GM23248 (cell line): ENCODE measurements at places on chromosomes 7 and 10. TPM values are rescaled to one million over a fixed set of nuclear protein-coding genes. Genes with fewer than 3 reads are reported as not detected.

CHRM2 gene
- total RNA-seq, result 3.7 and 5.2 TPM in 2 replicates

OR2A42 gene
- total RNA-seq, result 0.25 and 0.32 TPM in 2 replicates

ELFN1 gene
- total RNA-seq, result 5.1 and 6.2 TPM in 2 replicates

OPN1SW gene
- total RNA-seq, result not detected in 2 replicates

SEMA3C gene
- total RNA-seq, result 612 and 756 TPM in 2 replicates

MAGI2 gene
- total RNA-seq, result 4.1 and 8.1 TPM in 2 replicates

PAPOLB gene
- 0.11 TPM in 1 of 2 replicates, not detected in the other for total RNA-seq

DLD gene
- total RNA-seq, result 80.1 and 84.5 TPM in 2 replicates

UFSP1 gene
- total RNA-seq, result 6.7 and 9.9 TPM in 2 replicates

CHST15 gene
- total RNA-seq, result 0.11 and 0.25 TPM in 2 replicates

AKR1C1 gene
- total RNA-seq, result 23.8 and 39.4 TPM in 2 replicates

LRRN3 gene
- 0.25 and 0.43 TPM in 2 replicates for total RNA-seq

STMP1 gene
- total RNA-seq, result 11.3 and 16.9 TPM in 2 replicates

FFAR4 gene
- not detected in 2 replicates for total RNA-seq

SPDYE2B gene
- not detected in 2 replicates for total RNA-seq

ACTR3C gene
- total RNA-seq, result not detected in 2 replicates

TMEM72 gene
- total RNA-seq, result not detected in 2 replicates

PNLIPRP1 gene
- not detected in 2 replicates for total RNA-seq
